ENCODE measurements at places on chromosomes 2 and 18.

GRCh38 chr2:61181382-61182058 lies 19.5 kb downstream of the C2orf74 start:
- no peak for DNase-seq

DNA sequence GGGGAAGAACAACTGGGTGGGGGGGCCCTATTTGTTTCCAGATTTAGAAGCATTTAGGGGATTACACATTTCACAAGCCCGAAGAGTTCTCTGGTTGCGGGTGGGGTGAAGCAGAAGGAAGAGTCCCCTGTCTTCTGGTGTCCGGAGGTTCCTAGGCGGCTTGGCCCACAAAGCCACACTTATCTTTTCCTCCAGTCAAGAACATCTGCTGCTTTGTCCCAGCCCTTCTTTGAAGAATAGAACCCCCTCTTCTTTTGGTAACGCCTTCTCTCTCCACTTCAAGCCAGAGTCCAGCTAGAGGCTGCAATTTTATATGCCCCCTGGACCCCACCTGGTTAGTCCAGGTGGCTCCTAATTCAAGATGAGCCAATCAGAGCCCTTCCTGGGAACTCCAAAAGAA lies 15.8 kb downstream of the BOLA3 start:
- no peak for DNase-seq

- no peak for DNase-seq
Observed at GRCh38 chr2:225693259-225693658, 293.7 kb downstream of the NYAP2 start.

DNA sequence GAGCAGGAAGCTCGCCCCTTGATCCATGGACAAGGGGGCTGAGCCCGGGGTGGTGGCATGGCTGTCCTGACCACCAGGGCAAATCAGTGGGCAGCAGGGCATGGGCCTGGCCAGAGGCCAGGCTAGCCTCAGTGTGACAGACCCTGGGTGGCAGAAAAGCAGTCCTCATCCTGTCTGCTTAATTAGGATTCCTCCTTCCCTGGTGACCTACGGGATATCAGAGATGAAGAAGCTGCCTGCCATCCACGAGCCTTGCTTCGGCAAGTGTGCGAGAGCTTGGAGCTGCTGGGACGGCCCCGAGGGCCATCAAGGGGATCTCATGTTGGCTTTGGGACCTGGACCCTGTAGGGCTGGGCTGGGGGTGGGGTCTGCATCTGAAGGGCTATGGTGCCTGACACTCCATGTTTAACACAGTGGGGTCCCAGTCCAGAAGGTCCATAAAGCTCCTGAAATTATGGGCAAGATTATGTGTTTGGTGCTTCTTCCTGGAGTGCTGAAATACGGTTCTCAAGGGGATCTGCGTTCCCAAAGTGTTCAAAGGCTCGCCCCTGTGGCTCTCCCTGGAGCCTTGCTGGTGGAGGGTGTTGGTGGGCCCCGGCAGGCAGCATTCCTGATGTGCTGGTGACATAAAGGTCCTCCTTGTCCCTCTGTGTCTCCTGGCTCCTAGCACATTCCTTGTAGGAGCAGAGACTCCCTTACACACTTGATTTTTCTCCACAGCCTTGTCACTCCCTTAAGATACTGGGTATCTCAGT lies 52.6 kb downstream of the KCNIP3 start:
- DNase-seq, result no peak

DNA sequence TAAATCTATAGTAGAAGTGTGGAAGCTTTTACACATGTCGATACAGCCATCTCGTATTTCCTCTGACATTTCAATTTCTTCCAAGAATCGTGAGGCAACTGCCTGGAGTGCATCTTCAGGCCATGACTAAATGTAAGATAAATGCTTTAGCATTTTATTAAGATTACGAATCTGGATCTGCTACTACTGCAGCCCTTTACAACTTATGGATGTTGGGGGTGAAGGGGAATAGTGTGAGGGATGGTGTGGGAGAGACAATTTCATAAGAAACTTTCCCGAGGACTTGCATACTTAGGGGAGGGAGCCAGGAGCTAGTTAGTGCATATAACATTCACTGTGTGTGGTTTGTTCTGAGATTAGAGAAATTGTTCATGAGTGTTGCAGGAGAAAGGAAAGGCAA lies 204.8 kb downstream of the SLC39A10 start:
- DNase-seq, result no peak

DNA sequence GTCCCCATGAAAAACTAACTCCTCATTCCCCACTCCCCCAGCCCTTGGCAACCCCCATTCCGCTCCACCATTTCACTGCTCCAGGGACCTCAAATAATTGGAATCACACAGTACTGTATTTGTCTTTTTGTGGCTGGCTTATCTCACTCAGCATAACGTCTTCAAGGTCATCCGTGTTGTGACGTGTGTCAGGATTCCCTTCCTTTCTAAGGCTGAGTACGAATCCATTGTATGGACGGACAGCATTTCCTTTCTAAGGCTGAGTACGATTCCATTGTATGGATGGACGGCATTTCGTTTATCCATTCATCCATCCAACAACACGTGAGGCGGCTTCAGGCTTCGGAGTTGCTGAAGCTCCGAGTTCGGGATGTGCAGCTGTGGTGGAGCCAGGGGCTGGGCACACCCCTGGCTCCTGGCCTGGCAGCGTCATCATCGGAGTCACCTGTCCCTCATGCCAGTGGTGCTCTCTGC lies 1.2 kb upstream of the ASB1 start:
- DNase-seq, result no peak

GRCh38 chr2:41947701-41948396 lies 100.0 kb upstream of the PKDCC start:
- DNase-seq, result no peak

DNA sequence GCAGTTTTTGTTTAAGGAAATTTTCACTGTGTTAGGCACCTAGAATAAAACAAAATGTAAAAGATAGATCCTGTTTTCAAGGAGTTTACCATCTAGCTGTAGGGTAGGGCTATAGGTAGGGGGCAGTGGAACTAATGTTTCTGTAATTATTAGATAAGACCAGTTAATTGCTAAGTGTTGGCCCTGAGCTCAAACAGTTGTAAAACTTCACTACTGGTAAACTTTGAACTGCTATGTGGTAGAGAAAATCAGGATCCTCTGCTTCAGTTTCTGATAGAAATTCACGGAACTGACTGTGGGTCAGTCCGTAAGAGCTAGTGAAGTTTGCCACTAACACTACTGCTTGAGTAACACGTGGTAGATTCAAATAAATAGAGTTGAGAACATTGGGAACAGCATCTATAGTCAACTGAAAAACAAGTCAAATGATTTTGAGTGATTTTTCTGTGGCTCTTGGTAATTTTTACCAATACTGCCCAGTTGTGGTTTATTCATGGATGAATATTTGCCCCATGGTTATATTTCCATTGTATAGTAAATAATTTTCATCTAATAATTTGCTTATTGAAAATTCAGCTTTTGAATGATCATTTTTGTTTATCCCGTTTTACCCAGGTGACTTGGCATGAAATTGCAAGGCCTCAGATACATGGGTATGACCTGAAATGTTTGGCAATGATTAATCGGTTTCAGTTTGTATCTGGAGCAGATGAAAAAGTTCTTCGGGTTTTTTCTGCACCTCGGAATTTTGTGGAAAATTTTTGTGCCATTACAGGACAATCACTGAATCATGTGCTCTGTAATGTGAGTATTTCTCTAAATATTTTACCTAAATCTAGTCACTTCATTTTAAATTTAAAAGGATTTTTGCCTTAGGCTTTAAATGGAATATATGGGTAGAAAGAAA lies 26.4 kb downstream of the ELP2 start:
- no peak for DNase-seq

DNA sequence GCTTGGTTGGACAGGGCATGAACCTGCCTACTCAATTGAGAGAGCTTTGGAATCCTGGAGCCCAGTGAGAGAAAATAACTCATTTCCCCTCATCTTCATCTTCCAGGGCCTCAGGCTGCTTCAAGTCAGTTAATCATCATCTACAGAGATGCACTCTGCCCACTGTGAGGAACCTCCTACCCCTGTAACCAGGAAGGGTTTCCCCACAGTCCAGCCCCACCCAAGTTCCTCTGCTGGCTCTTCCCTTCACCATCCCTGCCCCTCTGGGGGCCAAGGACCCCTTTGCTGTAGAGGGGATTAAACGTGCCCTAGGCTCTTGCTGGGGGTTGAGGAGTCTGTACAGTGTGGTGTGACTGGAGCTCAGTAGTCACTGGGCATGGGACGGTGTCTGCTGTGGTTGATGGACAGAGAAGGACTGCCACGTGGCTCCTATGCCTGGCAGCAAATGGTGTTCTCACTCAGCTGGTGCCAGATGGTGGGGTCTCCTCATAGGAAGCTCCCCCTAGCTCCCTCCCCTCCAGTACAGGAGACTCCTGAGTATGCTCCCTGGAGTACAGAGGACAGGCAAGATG lies 29.5 kb upstream of the LGALSL start:
- DNase-seq, result no peak

DNA sequence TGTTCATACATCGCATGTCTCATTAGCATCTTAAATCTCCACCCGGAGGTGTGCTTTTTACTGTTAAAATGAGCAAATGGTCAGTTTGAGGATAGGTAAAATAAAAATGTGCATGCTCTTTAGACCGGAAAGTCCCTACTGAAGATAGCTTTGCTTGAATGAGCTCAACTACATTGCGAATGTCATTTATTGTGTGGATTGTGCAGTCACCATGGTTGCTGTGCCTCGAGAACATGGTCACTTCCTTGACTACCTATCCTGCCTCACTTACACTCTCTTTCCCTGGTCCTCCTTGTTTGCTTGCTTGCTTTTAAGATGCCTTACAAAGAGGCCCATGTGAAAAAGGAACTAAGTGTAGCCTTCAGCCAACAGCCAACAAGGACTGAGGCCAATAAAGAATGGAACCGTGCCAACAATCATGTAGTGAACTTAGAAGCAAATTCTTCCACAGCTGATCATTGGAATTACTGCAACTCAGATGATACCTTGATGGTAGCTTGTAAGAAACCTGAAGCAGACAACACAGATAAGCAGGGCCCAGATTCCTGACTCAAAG lies 72.2 kb upstream of the BARD1 start:
- DNase-seq, result no peak

All from activated CD4-positive, alpha-beta T cell treated with anti-CD3 and anti-CD28 coated beads, Interleukin-10, Interleukin-2, amounts not matched to agents 100 ng/mL and 50 ng/mL, durations not matched to agents 16 hours and 8 hours (primary cell).